ENCODE measurements at places on chromosomes 3 and 15.
A peak's percentile ranks its signal among the peaks of the same experiment; 100 is the strongest.

DNA sequence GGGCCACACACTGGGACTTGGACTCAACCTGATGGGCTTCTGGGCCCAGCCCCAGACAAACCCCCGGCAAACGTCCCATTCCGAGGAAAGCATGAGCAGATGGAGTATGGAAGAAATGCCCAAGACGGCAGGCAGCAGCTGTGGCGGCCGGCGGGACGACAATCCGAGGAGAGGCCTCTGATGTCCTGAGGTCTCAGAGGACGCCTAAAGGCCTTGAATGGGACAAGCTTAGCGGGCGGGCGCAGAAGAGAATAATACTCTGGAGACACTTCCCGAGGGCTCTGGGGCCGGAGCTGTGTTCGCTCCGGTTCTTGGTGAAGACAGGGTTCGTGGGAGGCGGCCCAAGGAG lies 482 bp upstream of the OGG1 start:
- no peak for DNase-seq

- no peak for DNase-seq
These were observed 97.2 kb upstream of the TMCO5A start for GRCh38 chr15:37837276-37837675.

GRCh38 chr15:35850284-35850683 lies 304.3 kb upstream of the DPH6 start:
- no peak for DNase-seq

DNA sequence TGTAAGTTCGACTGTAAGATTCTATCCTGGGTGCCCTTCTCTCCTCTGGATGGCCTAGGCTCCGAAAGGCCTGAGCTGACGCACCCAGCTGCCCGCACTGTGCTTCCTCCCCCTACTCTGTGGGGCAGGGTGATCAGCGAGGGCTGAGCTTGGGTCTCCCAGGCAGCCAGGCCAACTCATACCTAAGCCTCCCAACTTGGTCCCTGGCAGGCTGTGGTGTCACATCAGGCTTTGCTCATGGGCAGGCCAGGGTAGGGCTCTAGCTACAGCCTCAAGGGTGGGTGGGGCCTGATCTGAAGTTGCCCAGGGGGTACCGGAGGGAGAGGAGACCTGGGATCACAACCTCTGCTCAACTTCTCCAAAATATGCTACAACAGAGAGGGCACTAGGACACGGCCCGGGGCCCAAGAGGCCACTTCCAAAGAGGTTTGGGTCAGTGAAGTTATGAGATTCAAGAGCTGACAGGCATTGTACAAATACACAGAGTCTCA lies 123.1 kb downstream of the ADCY5 start:
- DNase-seq = no peak

DNA sequence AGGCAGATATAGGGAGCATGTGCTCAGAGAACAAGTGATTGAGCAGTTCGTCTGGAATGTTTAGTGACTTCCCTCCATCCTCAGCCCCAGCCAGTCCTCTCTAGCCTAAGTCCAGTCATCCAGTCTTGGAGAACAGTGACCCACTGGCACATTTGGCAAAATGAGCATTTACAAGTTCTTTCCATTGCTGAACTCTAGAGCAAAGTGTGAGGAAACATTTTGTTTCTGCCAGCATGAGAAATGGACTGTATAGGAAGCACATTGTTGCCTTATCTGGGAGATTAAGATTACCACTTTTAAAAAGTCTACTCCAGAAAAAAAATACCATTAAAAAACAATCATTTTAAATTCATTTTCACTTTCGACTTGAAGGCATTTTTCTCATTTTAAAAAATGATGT lies 353.6 kb downstream of the SHQ1 start:
- DNase-seq = no peak

- no peak for DNase-seq
These were observed 67.2 kb downstream of the DHX30 start for GRCh38 chr3:47870156-47870555.

DNA sequence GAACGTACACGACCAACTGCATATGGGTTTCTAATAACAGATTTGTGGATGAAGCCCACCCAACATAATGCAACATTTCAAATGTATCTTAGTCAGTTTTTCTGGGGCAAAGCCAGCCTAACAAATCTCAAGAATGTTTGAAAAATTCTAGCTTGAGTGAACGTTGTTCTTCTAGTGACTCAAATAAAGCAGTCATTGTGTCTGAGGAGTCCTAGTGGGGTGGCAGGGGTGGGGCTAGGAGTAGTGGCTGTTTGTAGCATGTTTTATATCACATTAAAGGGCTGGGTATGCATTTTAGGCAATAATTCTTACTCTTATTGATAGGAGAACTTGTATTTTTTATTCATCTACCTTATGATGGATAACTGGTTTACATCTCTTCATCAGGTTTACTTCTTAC lies 6.0 kb downstream of the B3GNT5 start:
- DNase-seq = no peak

DNA sequence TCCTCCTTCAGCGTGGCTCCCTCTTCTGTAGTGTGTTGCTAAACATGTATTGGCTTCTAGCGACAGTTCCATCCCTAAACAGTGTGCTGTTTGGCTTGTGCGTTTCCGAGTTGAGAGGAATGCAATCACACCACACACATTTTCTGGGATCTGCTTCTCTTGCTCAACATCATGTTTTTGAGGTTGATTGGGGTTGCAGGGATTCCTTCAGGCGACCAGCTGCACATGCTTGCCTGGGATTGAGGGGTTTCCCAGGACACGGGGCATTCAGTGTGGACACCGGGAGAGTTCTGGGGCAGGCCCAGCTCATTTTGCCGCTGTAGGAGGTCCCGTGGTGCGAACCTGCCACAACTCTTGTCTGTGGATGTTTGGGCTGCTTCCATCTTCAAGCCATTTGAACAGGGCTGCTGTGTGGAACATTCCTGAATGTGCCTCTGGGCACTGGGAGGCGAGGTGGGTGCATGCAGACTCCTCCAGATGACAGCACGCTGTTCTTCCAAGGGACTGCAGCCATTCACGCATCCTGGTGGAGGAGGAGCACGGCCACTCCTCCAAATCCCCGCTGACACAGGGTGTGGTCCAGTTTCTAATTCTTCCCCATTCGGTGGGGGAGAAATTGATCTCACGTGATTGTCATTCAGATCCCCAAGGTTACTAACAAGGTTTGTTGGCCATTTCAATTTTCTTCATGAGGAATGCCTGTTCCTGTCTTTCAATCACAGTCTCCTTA lies 82.8 kb downstream of the PLXNA1 start:
- no peak for DNase-seq

DNA sequence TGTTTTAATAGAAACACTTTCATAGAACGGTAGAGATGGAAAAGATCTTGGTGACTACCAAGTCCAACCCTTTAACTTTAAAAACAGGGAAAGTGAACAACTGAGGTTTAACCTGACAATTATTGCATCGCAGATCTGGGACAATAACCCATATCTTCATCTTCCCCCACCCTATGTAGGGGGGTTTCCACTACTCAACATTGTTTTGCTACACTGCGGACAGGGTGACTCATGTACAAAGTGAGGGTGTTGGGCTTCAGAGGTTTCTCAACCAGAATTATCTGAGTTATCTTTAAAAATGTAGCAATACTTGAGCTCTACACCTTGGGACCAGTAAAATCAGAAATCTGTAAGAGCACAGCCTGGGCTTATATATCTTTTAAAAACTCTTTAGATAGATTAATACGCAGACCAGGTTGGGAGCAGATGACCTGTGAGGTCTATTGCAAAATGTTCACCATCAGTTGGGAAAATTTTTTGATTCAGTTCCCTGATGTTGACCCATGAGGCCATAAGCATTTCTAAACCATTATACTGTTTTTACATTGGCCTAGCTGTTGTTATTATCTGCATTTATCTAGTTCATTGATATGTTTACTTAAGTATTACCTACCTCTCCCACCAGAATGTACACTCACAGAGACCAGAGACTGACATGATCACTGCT lies 103.6 kb upstream of the ICE2 start:
- DNase-seq = peak; percentile 47

DNA sequence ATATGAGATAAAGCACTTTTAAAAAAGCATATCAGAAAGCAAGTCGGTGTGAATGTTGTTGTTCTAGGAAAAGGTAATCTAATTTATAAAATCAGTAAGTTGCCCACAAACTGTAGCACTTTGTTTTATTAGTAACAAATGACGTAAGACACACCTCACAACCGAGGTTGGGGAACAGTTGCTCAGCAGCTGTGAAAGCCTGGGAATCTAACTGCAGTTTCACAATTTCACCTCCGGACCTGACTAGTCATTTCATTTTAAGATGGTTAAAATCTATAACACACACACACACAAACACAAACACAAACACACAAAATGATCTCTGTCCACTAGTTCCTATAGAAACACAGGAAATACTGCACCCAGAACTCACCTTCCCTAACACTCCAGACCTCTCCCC lies 406.7 kb upstream of the NR2F2 start:
- no peak for DNase-seq

GRCh38 chr3:67458896-67459530 lies 195.4 kb downstream of the SUCLG2 start:
- no peak for DNase-seq
